ENCODE measurements at places on chromosomes 11 and 22.

GRCh38 chr11:122028545-122028944, 87.5 kb downstream of the BLID start:
- no peak for DNase-seq

GRCh38 chr11:116534270-116534975, 238.4 kb downstream of the BUD13 start:
- no peak for DNase-seq

DNA sequence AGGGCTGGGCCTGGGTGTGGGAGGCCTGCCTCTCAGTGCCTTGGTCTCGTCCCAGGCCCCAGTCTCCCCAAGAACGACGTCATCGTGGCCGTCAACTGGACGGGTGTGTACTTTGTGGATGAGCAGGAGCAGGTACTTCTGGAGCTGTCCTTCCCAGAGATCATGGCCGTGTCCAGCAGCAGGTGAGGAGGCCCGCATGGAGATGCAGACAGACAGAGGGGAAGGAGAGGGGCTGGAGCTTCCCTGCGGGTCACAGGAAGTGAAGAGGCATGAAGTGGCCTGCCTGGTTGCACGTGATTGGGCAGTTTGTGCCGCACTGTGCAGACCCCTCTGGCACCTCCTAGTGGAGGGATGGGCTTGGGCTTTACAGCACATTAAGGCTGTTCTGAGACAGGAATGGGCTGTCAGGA, 70.4 kb downstream of the MYO7A start:
- DNase-seq, result no peak

DNA sequence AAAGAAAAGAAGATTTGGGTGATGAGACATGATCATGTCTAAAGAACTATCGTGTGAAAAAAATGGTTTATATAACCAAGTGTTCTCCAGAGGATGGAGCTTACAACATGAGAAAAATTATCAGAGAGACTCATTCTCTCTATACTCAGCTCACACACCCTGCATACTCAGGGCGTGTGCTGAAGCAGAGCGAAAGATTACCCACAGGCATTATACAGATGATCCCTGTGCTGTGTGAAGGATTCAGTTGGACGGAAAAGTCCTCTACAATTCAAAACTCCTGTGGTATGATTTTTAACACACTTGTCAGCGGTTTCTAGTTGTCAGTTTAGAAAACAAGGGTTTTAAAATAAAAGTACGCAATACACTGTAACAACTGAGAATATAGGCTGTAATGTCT, 267.3 kb downstream of the DLG2 start:
- no peak for DNase-seq

DNA sequence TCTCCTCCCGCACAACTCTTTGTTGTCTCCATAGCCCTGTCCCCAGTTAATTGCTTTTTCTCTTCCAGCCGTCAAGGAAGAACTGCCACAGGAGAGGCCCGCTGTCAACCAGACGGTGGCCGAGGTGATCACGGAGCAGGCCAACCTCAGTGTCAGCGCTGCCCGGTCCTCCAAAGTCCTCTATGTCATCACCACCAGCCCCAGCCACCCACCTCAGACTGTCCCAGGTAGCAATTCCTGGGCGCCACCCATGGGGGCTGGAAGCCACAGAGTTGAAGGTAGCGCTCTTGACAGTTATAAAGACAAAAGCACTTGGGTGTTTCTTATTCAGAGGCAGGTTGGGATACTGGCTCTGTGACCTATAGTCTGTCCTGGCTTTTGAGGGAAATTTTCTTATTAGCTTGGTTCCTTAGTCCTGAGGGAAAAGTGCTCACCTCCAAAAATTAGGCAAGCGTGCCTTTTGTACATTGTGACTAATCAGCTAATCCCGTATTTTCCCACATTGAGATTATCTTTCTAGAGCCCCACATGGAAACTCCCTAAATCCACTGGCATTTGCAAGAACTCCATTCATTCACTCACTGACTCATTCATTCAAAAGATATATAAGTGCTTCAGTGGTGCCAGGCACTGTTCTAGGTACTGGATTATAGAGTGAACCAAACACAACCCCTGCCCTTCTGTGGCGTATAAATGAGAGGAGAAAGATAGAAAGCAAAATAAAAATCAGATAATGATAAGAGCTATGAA, 65.9 kb downstream of the KREMEN1 start:
- no peak for DNase-seq

GRCh38 chr22:50319503-50319951, 7.3 kb downstream of the DENND6B start:
- DNase-seq, result no peak

DNA sequence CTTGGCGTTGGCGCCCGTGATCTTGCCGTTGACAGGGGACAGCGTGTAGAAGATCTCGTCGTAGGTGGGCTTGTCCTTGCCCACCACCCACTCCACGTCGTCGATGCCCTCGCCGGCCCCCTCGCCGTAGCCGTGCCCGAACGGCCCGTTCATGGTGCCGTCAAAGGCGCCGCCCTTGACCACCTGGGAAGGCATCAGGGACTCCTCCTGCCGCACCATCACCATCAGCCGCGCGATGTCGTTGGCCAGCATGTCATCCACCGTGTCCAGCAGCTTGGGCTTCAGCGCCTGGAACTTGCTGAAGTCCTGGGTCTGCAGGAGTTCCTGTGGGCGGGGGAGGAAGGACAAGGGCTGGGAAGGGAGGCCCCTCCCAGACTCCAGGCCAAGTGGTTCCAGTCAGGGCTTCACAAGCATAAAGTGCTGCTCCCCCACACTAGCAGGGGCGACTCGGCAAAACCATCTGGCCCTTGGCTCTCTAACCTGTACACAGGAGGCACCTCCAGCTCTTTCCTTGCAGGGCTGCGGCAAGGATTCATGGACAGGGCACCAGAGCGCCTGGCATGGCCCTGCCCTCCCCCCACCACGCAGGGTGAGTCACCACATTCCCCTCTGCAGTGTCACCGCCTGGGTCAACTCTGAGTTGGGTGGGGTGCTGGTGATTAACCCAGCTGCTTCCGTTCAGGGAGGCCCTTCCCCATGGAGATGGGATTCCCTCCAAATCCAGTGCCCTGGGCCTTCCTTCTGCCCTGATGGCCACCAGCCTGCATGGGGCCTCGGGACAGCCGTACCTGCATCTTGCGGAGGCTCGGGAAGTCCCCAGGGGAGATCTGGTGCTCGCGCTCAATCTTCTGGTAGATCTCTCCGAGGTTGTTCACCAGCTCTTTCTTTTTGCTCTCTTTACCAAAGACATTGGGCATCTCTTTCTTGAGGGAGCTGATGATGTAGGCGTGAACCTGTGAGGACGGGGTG, 10.4 kb upstream of the CDC42BPG start:
- no peak for DNase-seq

GRCh38 chr11:83713708-83714107, 427.5 kb upstream of the CCDC90B start:
- DNase-seq, result no peak

- no peak for DNase-seq
These were observed 73.6 kb downstream of the CSTPP1 start for GRCh38 chr11:47010179-47010578.

GRCh38 chr11:120462825-120463224, 48.7 kb upstream of the GRIK4 start:
- no peak for DNase-seq

- no peak for DNase-seq
These were observed 32.0 kb downstream of the NEFH start for GRCh38 chr22:29512031-29512430.

GRCh38 chr22:35257002-35257320, 332 bp upstream of the HMGXB4 start:
- DNase-seq, result no peak

- no peak for DNase-seq
These were observed 218.8 kb downstream of the HIPK3 start for GRCh38 chr11:33475993-33476392.

DNA sequence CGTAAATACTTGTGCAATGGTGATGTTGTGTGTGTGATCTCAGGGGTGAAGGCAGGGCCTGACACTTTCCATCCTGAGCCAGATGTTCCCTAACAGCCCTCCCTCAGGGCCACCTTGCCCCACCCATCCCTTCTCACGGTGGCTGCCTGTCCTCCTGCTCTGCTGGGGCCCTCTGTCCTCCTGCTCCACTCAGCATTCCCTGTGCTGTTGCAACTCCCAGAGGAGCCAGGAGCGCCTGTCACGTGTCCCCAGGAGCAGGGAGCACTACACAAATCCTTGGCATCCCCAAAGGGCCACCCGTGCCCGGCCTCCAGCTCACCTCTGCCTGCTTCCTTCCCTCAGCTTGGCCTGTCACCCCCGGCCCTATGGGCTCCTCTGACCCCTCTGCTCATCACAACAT, 10.2 kb upstream of the CSNK1E start:
- no peak for DNase-seq

DNA sequence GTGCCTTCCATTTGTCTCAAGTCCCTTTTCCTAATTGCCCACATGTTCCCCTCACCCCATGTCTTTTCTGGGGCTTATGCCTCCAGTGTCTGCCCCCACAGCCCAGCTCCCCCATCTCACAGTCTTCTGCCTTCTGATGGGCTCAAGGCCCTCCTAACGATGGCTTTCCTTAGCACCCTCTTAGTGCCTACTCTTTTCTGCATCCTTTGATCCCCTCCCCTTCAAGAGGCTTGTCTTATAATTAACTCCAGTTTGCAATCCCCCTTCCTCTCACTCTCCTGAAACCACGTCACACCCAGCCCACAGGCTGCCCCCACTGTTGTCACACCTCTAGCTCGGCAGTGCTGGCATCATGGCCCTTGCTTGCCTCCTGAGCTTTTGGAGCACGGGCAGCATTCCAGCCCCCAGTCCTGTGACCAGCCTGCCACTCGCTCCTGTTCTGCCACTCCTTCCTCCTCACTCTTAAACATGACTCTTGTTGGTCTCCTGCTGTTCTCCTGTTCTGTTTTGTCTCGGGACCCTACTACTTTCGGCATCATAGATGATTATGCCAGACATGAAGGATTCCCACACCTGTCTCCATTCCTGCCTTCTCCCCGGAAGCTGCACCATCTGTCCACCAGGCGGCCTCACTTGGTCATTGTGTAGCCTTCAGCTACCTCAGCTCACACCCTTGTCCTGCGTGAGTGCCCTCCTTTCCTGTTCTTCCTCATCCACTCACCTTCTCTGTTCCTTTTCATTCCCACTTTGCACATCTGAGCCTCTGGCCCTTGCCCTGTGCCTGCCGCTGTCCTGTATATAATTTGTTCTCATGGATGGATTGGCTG, 26.1 kb downstream of the UBE2L3 start:
- DNase-seq, result no peak

- no peak for DNase-seq
These were observed 52.3 kb downstream of the SC5D start for GRCh38 chr11:121344824-121345223.

GRCh38 chr11:71223081-71223405, 29.3 kb downstream of the SHANK2 start:
- no peak for DNase-seq

DNA sequence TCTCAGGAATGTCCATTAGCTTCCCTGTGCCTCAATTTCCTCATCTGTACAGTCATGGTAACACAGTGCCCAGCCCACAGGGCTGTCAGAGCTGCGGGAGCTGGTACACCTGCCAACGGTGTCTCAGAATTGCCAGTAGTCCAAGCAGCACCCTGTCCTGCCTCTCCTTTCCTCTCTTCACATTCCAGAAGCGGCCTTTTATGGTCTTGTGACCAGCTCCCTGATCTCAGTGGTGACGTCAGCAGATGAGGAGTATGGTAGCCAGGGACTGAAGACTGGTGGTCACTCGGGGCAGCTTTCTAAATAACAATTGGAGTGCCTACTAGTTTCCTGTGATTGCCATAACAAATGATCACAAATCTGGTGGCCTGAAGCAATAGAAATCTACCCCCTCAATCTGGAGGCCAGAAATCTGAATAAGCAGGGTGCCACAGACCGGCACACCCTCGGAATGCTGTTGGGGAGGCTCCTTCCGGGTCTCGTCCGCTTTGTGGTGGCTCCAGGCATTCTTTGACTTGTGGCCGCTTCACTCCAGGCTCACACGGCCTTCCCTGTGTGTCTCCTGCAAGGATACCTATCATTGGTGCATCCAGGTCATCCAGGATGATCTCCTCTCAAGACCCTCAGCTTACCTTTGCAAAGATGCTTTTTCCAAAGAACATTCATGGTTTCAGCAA, 2.1 kb downstream of the FADD start:
- no peak for DNase-seq

GRCh38 chr11:58316142-58316541, 42.7 kb downstream of the OR5B17 start:
- no peak for DNase-seq

- DNase-seq, result no peak
These were observed 130.5 kb downstream of the MORC2 start for GRCh38 chr22:30838111-30838510.

DNA sequence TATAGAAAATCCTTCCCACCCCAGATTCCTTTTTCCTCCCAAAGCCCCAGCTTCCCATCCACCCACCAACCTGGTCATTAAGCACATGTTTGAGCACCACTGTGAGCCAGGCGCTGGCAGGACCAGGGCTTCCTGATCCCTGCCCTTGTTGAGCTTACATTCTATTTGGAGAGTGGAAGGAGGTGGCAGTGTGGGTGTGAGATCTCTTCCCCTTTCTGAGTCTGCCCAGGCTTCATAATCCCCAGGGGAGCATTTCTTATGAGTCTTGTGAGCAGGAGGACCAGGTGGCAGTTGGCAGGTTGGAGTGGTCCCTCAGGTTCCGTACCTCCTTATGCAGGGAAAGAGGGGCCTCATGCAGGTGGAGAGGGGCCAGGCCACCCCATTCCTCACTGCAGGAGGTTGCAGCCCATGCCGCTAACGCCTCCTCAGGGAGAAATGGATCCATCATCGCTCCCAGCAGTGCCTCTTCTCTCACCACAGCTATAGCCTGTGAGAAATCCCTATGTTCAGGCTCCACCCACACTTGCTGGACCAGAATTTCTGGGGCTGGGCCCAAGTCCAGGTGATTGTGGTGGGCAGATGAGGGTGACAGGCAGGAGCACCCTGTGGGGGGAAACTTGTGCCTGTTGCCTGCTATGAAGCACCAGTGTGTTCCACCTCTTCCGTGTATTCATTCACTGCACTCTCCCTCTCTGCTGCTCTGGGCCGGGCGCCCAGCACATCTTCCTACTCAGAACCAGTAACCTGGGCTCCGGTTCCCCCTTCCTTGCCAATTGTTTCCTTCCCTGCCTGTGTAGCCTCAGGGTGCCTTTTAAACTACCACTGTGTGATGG, 23.5 kb downstream of the UBE2L3 start:
- DNase-seq, result no peak

DNA sequence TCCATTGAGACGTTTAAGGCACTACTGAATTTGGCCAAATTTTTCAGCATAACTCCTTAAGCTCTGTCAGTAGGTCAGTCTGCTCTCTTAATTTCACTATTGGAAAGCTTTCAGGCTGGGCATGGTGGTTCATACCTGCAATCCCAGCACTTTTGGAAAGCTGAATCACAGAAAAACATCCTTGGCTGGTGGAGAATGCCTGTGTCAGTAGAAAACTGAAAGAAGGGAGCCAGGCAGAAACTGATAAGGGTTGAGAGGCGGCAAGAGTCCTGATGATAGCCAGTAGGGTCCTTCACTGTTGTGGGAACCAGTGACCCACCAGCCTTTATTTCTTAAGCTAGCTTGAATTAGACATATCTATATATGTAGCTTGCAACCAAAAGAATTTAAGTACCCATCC, 22.6 kb downstream of the NEU3 start:
- no peak for DNase-seq
